ENCODE measurements at places on chromosomes 11 and 22.

GRCh38 chr11:92965196-92965595 is 4.3 kb upstream of the MTNR1B start:
- DNase-seq: no peak

- DNase-seq: no peak
Measured at GRCh38 chr11:111422494-111423249, 43.6 kb upstream of the POU2AF1 start.

GRCh38 chr11:116171271-116172140 is 601.3 kb downstream of the BUD13 start:
- DNase-seq: no peak

- no peak for DNase-seq
Measured at GRCh38 chr11:68947151-68947550, 33.6 kb downstream of the MRGPRD start.

GRCh38 chr11:94144216-94144615 is 15.6 kb downstream of the PANX1 start:
- no peak for DNase-seq

All from renal cortical epithelial cell (primary cell).